ENCODE measurements at places on chromosomes 5 and 9. TPM values are rescaled to one million over a fixed set of nuclear protein-coding genes. Genes with fewer than 3 reads are reported as not detected.

- H3K36me3 ChIP-seq: no peaks in the 10 kb centered on the region
- no peaks in the 10 kb centered on the region for H3K4me1 ChIP-seq
- DNase-seq: no peak
- H3K27me3 ChIP-seq: no peaks in the 10 kb centered on the region
- H3K4me3 ChIP-seq: no peak overlapping the region
Measured at GRCh38 chr5:148060309-148060708, 3.5 kb upstream of the SPINK5 start.

- peaks cover 8% of the 10 kb centered on the region for H3K4me1 ChIP-seq
- DNase-seq: no peak
- H3K27me3 ChIP-seq: peaks cover 29% of the 10 kb centered on the region
- no peak overlapping the region for H3K27ac ChIP-seq
- H3K4me3 ChIP-seq: no peak overlapping the region
Measured at GRCh38 chr9:84145031-84145430, 164.4 kb downstream of the RMI1 start.

DNA sequence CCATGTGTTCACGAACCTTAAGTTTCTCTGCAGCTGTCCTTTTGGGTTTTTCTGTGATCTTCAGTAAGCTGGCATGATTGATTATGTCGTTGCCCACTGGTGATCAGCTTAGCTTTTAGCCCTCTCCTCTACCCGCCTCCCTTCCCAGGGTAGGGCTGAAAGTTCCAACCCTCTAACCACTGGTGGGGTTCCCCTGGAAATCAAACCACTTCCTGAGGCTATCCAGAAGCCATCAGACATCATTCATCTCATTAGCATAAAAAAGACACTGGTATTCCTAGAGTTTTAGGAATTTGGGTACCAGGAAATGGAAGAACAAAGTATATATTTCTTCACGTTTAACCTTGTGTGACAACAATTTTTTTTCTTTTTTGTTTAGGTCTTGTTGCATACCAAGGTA is 29.8 kb downstream of the SPIN1 start:
- H3K4me1 ChIP-seq: peaks cover 13% of the 10 kb centered on the region
- peaks cover 73% of the 10 kb centered on the region for H3K36me3 ChIP-seq
- no peak for DNase-seq
- peak overlapping the region; percentile 61 for H3K27ac ChIP-seq
- H3K27me3 ChIP-seq: no peaks in the 10 kb centered on the region

The KCTD16 gene
- not detected for total RNA-seq

All from activated CD4-positive, alpha-beta T cell treated with anti-CD3 and anti-CD28 coated beads, Interleukin-2, amount 10 ng/mL, durations not matched to agents 24 days and 14 days (primary cell).